ENCODE measurements at places on chromosomes 1 and 21. TPM values are rescaled to one million over a fixed set of nuclear protein-coding genes. Genes with fewer than 3 reads are reported as not detected.

IRF6 gene
- polyA plus RNA-seq: 22.6 TPM

TINAGL1 gene
- polyA plus RNA-seq: 186 TPM

SMIM34 gene
- not detected for polyA plus RNA-seq

TRIM63 gene
- 184 TPM for polyA plus RNA-seq

NCF2 gene
- 1.4 TPM for polyA plus RNA-seq

CFHR5 gene
- not detected for polyA plus RNA-seq

GOLPH3L gene
- 11.4 TPM for polyA plus RNA-seq

SERINC2 gene
- 2.5 TPM for polyA plus RNA-seq

OR2G6 gene
- not detected for polyA plus RNA-seq

TMEM61 gene
- polyA plus RNA-seq: 0.09 TPM

MYOM3 gene
- polyA plus RNA-seq: 258 TPM

LRRC53 gene
- not detected for polyA plus RNA-seq
